Cardiac septum (tissue), 1 donor: ENCODE measurements at places on chromosomes 2 and 18. TPM values are rescaled to one million over a fixed set of nuclear protein-coding genes. Genes with fewer than 3 reads are reported as not detected.

Gene REG1B
- total RNA-seq, result not detected

Gene SCN9A
- 0.75 TPM for total RNA-seq

Gene HOXD13
- total RNA-seq, result not detected

Gene CKAP2L
- 0.30 TPM for total RNA-seq

Gene PID1
- 4.3 TPM for total RNA-seq

Gene FASTKD1
- total RNA-seq, result 65.2 TPM

Gene SESTD1
- total RNA-seq, result 48.9 TPM

Gene NYAP2
- total RNA-seq, result 0.05 TPM

Gene CXCR2
- 2.2 TPM for total RNA-seq

Gene MAP2
- 42.1 TPM for total RNA-seq

Gene C2orf78
- total RNA-seq, result not detected

- peak; percentile 94 for DNase-seq
These were observed at the start of gene TP53I3 for GRCh38 chr2:24084386-24085199. Gene TP53I3 (minus strand): TSS chr2:24084834. CDS start chr2:24084326, 508 bp downstream.

DNA sequence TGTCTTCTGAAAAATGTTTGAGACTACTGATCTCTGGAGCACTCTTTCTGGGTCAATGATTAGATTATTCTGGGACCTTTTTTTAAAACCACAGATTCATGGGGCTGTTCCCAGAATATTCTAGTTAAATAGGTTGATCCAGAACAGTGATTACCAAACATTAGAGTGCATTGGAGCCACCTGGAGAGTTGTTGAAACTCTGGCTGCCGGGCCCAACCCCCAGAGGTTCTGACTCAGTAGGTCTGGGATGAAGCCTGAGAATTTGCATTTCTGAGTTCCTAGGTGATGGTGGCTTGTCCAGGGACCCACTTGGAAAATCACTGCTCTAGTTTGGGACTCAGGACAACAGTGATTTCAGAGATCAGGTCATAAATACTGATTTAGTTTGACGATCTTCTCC, 197.3 kb downstream of the PTPRM start:
- DNase-seq, result no peak

- DNase-seq, result no peak
These were observed 41.0 kb downstream of the CEP192 start for GRCh38 chr18:13032173-13032572.

DNA sequence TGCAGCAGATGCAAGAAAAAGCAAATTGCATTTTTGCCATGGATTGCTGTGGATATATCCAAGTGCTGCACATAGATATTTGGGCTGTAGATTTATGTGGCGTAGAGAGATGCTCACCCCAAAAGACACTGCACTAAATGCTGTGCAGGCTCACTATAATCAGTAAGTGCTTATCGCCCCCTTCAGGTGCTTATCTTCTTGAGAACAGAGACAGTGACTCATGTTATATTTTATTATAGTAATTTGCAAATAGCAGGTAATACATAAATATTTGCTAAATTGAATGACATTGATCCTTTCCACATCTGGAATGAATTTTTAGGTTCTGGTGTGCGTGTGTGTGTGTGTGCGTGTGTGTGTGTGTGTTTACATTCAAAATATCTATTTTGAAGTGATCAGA, 36.8 kb upstream of the PLEKHM3 start:
- DNase-seq, result no peak

- no peak for DNase-seq
These were observed 483.5 kb upstream of the GCFC2 start for GRCh38 chr2:76194031-76194775.

DNA sequence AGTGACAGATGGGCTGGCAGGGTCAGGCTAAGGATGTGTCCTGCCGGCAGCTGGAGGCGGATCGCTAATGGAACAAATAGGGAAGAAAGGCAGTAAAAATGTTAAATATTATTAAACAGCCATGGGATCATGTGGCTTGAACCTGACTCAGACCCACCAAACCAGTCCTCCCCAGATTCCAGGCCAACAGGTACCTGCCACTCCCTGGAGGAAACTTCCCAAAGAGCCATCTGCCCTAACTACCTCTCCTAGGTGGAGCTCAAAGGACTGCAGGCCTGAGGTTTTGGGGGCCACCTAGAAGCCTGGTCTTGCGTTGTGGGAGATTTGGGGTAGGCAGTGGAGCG, 34.3 kb downstream of the CIB4 start:
- DNase-seq, result no peak

- no peak for DNase-seq
These were observed 50.9 kb upstream of the PDE1A start for GRCh38 chr2:182477774-182478173.

DNA sequence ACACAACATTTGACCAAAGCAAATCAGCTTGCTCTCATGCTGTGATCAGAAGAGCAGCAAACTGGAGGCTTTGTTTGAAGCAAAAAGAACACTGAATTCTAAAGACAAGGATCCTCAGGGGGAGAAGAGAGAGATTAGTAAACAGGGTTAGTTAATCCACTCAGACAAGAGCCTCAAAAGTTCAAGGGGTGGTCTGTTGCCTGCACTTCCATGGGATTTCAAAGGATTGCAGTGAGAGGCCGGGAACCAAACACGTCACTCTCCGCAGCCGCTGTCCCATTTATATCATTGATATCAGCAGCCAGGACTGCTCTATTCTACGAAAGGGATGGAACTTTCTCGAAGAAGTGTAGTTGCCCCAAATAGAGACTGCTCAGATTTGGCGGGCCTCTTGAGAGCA, 97.8 kb upstream of the SP3 start:
- no peak for DNase-seq

- no peak for DNase-seq
These were observed 81.2 kb upstream of the TXNDC2 start for GRCh38 chr18:9804517-9805104.

- DNase-seq, result no peak
These were observed 158.5 kb downstream of the FTCDNL1 start for GRCh38 chr2:199692489-199692888.

GRCh38 chr2:232238108-232238507, 140.4 kb upstream of the ALPP start:
- DNase-seq, result no peak

- DNase-seq, result no peak
These were observed 5.0 kb downstream of the TANK start for GRCh38 chr2:161165266-161165665.

GRCh38 chr2:72062336-72062735, 85.3 kb downstream of the CYP26B1 start:
- DNase-seq, result no peak

DNA sequence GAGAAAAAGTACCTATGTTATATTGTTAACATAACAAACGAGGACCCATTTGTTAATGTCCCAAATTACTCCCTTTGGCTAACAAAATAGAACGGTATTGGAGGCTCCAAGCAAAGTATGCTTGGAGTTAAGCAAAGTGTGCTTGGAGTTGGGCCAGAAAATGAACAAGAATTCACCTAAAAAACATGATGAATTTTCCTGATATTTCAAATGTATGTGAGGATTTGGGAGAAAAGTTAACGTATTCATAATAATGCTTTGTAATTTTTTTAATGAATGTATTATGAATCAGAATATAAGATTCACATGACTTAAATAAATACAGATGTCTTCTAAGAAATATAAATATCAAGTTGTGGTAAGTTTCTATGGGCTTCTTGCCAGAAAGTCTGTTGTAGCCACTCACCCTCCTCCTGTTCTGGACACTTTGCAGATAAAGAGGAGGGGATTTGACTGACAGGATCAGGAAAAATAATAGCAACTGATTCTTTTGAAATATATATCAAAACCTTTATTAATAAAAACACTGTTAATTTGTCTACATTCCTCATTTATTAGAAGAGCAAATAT, 423.7 kb upstream of the MMADHC start:
- DNase-seq, result no peak

DNA sequence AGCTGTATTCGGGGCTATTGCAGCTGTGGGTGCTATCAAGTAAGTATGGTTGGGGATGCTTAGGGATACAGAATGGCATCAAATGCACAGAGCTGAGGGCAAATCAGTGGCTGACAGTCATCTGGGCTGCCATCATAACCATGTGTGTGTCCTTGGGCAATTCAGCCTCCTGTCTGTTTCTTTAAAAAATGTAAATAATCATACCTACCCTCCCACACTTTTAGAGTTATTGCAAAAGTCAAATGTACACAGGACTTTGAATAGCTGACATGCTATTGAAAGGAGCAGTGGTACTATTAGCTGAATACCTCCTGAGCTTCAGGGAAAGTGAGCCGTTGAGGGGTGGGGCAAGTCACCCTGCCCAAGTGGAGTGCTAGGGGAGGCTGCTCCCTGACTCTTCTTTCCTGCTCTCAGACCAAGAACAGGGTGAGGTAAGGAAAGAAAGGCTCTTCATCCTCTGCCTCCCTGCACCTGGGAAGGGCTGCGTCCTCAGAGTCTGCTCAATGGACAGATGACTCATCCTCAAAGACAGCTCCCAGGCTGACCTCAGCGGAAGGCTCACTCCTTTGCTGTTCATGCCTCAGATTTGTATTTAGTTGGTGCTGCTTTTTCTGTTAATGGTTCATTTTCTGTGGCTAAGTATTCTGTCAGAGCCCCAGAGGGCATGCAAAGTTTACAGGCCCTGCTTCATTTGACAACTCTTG, 54.9 kb upstream of the BZW1 start:
- DNase-seq, result no peak
